NCI-H69 (cell line): ENCODE measurements at places on chromosomes 12 and 14.

- DNase-seq, result no peak
Measured at GRCh38 chr12:12642916-12643315, 31.2 kb downstream of the CREBL2 start.

DNA sequence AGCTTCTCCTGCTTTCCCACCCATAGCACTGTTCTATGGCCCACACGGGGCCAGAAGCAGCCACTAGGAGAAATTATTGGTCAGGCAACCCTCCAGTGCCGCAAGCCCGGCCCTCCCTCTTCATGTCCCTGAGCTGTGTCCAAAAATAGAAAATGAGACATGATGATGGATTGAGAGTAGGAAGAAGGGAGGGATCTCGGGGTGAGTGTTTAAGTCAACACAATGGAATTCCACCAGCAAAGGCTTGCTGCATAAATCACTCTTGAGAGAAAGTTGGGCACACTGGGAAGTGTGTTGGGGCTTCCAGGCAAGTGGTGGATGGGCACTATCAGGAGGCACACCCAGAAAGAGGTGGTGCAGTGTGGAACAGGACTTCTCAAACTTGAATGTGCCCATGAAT lies 94.2 kb downstream of the LLPH start:
- DNase-seq, result no peak

- no peak for DNase-seq
Measured at GRCh38 chr12:53505086-53505485, 2.2 kb downstream of the NPFF start.

GRCh38 chr14:20682127-20682434 lies 2.3 kb upstream of the RNASE4 start:
- no peak for DNase-seq
